ENCODE measurements at places on chromosomes 7 and 10.

DNA sequence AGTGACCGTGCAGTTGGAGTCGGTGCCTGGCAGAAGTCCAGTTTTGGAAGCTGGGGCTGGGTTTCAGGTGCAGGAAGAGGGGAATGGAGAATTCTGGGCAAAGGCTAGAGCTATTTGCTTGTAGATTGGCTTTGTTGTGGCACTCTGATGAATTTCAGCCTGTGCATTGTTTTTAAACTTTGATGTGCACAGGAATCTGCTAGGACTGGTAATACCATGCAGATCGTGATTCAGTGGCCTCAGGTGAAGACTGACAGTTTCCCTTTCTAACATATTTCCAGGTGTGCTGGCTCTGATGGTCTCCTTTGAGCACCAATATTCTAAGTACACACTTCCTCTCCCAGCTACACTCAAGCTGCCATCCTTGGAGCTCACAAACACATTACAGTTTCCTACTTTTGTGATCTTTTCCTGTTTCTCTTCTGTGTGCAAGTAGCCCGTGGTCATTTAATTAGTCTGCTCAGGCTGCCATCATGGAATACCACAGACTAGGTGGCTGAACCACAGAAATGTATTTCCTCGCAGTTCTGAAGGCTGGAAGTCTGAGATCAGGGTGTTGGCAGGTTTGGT lies 55.6 kb downstream of the NOC3L start:
- no peak for DNase-seq

DNA sequence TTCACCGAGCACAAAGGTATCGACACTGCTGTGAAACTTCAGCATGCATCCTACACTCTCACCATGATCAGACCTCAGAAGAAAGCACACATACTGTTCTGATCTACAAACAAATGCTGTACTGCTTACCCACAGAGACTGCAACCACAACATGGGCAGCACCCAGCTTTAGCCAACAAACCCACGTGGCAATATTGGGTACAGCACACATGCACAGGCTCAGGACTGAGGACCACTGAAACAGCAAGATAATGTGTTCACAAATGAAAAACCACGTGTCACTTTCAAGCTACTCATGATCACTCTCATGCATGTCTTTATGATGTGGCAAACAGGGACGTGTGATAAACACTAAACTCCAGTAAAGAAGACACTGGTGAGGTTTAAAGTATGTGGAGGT lies 119.3 kb upstream of the PTN start:
- no peak for DNase-seq

DNA sequence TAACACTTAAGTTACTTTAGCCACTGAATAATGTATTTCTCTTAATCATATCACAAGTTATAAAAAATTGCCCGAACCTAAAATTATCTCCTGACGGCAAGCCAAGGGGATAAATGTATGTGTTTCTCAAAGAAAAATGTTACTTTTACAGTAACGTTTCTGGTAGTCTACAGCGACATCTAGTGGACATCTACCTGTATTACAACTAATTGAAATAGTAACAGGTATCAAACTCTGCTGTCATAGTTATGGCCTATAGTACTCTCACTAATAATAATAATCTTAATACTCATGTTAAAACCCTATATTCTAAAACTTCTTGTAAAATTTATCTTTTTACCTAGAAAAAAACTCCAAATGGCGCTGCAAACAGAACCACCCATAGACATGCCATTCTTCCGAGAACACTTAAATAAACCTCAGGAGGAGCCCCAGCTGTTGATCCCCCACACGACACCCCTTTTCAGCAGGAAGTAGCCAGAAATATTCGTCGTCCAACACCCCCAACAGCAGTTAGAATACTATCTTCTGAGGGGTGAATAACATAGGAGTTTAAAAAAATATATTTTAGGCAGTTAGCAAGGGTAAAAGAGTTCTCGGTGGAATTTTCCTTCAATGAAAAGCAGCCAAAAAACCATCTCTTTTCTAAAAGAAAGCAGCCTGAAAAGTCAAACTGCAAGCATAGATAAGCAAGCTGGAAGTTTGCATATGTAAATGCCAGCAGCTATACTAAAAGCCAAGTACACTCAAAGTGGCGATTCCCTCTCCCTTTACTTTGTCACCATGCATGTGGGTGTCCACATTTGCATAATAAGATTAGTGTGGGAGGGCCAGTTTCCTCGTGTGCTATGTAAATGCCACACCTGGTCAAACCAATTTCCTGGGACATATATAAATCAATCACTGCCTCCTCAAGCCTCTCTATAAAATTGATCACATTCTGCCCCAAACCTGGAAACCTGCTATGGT lies 40.5 kb upstream of the ZNF107 start:
- DNase-seq, result no peak

- DNase-seq, result no peak
Observed at GRCh38 chr7:875051-875450, 1.3 kb upstream of the GET4 start.

DNA sequence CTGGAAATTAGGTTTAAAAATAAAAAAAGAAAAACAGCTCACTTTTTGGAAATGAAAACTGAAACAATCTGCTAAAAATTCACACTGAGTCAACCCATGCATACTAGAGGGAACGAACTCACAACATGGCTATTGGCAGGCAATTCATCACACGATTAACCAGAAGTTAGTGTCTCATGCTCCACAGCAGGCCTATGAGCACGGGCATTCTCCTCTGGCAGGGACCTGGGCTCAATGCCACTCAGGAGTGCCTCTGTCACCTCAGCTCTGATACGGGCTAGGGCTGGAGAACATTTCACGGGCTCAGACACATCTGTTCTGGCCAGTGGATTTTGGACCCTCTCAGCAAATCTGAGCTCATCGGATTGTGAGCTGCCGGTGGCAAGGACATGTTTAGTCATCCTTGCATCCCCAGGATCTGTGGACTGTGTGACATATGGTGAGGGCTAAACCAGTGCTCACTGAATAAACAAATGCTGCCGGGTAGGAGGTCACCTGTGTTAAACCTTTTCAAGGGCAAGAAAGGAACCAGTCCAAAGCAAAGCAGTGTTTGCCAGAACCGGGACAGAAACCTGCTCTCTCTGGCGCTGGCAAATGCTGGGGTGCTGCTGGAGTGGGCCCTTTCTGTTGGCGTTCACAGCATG lies 40.1 kb downstream of the POLR3A start:
- no peak for DNase-seq

GRCh38 chr10:132708441-132708840 lies 77.5 kb downstream of the NKX6-2 start:
- DNase-seq, result no peak

- DNase-seq, result no peak
Observed at GRCh38 chr10:103980288-103980906, 13.5 kb downstream of the SLK start.

GRCh38 chr10:3166496-3167290 lies 5.9 kb downstream of the PITRM1 start:
- no peak for DNase-seq

- no peak for DNase-seq
Observed at GRCh38 chr7:20030417-20030816, 186.8 kb downstream of the MACC1 start.

- DNase-seq, result no peak
Observed at GRCh38 chr7:12369756-12370155, 33.9 kb downstream of the VWDE start.

- no peak for DNase-seq
Observed at GRCh38 chr7:55569797-55570196, 2.5 kb downstream of the VOPP1 start.

DNA sequence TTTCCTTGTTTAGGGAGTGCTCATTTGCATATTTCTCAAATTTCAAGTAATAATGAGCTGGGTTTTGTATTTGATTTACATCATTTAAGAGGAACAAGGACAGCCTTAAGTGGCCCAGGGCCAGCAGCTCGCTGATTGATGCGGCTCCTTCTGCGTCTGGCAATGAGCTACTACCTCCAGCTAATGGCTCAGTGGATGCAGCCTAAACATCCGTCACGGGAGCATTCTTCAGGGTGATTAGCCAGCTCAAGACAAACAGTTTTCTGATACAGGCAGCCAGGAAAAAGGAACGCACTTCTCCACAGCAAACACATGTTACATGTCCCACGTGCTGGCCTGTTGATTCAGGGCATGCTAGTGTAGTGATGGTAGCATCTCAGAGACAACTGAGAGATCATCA lies 169.3 kb upstream of the TCERG1L start:
- no peak for DNase-seq

GRCh38 chr10:77226853-77227565 lies 410.6 kb downstream of the KCNMA1 start:
- DNase-seq, result no peak

DNA sequence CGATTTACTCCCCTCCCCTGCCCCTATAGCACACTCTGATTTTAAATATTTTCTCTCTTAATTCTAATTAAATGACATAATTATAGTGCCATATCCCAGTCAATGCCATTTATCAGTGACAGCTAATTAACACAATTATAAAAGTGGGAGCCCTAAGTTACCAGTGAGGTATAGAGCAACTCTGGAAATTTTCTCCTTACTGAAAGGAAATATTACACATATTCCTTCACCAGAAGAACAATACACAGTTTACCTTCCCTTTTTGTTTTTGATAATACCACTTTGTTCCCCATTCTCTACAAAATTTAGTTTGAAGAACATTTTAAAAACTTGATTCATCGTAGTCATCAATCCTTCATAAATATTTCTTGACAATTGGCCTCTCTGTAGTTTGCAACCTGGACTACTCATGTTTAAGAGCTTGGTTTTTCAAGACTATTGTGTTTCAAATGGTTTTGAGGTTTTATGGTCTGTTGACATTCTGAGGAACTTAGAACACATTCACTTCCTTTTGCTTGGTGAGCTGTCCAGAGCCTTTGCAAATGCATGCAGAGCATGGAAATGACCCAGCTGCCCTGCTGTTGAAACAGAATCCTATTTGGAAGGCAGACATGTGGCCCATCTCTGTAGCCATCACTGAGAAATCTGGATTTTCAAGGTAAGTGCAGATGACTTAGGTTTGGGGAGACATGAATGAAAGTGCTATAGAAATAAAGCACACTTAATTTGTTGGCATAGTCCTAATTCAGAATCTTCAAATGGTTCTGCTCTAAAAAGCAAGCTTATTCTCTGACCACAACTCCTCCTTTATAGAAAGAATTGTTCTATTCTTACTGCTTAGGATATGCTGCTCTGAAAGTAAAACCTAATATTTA lies at the start of gene GPR141:
Gene GPR141, plus strand, starts transcription at position 521 of the 875 bp plus-strand sequence. CDS start 56,628 bp downstream, outside the sequence.
- no peak for DNase-seq

DNA sequence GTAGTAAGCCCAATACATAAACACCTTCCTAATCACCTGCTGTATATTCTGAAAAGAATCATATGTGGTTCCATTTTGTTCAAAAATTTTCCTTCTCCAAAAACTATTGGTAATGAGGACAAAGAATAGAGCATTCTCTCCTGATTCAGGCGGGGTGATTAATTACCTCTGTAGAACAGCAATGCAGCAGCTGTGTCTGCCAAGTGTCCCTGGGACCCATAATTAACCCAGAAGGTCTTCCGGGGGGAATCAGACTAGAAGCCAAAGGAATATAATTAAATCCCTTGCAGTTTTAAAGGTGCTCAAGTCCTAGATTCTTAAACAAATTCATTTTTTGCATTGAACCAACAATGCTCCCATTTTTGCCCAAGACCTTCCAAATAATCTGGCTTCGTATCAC lies 60.3 kb upstream of the ABLIM1 start:
- DNase-seq, result no peak
